ENCODE measurements at places on chromosomes 12 and 14.

GRCh38 chr12:8950702-8951478, 1.4 kb upstream of the M6PR start:
- DNase-seq = no peak

- DNase-seq = no peak
Measured at GRCh38 chr12:51879102-51879501, 8.8 kb upstream of the ANKRD33 start.

GRCh38 chr14:66472251-66472650, 13.9 kb upstream of the CCDC196 start:
- no peak for DNase-seq

- no peak for DNase-seq
Measured at GRCh38 chr14:58992935-58993334, 195.5 kb upstream of the DAAM1 start.

- no peak for DNase-seq
Measured at GRCh38 chr14:103031956-103032355, 25.4 kb downstream of the CDC42BPB start.

- DNase-seq = peak; percentile 100
Measured at GRCh38 chr12:12922191-12922616, 29.8 kb downstream of the GPRC5D start.

GRCh38 chr12:14841761-14842160, 1.6 kb downstream of the ART4 start:
- DNase-seq = peak; percentile 68

Data from fibroblast of mammary gland (primary cell).